ENCODE measurements at places on chromosomes 1 and 21.
A peak's percentile ranks its signal among the peaks of the same experiment; 100 is the strongest.

GRCh38 chr1:87953732-87954344 is 625.2 kb downstream of the LMO4 start:
- DNase-seq, result peak; percentile 63

DNA sequence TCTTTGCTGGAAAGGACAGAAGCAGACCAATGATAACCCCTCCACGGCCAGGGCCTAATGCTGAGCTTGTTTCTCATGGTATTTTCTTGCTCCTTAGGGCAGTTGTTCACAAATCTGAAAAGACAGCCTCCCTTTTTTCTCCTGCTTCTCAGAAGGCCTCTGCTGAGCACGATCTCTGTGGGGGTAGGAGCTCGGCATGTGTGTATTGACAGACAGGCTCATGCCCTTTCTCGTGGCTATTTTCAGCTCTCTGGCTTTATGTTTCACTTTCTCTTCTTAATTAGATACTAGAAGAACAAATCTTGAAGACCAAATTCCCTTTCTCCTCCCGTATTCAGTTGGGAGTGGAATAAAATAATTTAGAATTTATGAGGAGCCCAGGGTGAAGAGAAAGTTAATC is 768 bp upstream of the RIIAD1 start:
- no peak for DNase-seq

DNA sequence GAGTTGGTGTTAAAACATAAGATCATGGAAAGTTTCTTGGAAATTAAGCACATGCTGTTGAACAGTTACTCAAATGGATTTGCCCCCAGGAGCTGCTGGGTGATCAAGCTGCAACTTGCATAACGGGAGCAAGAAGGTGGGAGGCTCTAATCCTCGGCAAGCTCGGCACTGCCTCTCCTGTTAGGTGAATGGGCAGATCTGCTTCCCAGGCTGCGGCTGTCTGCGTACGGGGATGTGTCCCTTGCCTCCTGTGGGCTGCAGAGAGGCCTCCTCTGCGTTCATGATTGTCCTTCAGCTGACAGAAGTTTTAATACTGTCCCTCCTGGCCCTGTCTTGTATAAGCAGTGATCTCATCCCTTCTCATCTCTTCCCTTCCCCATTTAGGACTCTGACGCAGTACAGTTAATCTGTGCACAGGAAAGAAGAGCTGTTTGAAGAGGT is 36.7 kb downstream of the ATP1A1 start:
- DNase-seq, result no peak

DNA sequence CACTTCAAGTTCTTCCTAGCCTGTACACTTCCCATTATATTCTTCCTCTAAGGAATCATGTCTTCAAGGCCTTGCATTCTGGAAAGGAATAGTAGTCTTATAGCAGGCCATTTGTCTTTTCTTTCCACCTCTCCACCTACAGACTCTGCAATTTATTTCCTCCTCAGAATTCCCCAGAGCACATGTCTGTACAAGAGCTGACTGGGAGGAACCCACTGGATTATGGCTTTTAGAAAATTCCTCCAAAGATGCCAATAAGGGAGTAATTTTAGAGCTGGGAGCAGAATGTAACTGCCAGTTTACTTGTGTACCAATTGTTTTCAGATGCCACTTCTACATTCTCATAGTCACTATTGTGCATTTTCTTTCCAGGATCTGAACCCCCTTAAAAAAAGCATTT is 3.4 kb upstream of the PSMG1 start:
- DNase-seq, result no peak

GRCh38 chr1:204961765-204962419 is 81.1 kb upstream of the CNTN2 start:
- no peak for DNase-seq

DNA sequence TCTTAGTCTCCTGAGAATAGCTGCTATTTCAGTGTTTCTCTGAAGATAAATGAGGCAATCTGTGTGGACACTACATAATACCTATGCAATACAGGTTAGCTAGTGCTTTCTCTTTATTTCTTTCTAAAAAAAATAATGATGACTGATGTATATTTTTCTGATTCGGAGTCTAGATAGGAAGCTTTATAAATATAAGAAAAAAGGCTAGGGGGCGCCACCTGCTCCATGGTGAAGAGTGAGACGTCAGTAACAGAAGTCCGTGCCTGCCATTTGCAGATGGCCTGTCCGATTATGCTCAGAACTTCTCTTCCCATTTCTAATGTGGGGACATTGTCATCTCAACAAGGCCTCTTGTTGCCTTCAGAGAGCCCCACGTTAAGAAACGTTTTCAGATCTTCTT is 26.4 kb downstream of the QSOX1 start:
- no peak for DNase-seq
